ENCODE measurements at places on chromosomes 7 and 10.
A peak's percentile ranks its signal among the peaks of the same experiment; 100 is the strongest.

DNA sequence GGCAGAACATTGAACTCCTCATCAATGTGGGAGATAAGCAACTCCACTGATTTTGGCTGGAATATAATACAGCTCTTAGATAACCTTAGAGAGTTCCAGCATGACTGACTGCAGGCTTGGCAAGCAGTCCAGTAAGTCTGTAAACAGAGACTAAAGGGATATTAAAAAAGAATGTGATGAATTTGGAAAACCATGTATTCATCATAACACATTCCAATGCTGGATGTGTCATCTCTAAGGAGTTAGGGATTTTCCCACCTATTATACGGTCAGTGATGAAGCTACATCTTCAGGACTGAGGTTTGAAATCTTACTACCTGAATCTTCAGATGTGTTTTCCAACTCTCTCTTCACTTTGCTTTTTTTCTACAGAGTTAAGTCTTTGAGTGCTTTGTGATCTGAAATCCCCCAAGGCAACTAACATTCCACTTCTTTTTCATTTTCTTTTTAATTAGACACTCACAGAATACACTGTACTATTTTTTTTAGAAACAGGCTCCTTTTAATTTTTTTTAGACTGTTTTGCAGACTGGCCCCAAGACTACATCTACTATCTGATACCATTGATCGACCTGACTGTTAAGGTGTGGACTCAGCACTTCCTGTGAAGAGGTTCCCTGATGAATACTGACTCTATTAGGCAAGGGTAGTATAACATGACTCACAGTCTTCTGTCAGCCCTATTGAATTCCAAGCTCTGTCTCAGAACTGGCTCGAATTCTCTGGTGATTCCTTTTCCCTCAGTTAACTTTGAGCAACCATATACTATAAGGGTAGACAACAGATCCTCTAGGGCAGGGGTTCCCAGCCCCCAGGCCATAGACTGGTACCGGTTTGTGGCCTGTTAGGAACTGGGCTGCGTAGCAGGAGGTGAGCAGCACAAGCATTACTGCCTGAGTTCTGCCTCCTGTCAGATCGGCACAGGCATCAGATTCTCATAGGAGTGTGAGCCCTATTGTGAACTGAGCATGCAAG is 678.2 kb downstream of the GRM8 start:
- DNase-seq = peak; percentile 20

- DNase-seq = no peak
Observed at GRCh38 chr7:117251687-117252086, 71.2 kb downstream of the WNT2 start.

DNA sequence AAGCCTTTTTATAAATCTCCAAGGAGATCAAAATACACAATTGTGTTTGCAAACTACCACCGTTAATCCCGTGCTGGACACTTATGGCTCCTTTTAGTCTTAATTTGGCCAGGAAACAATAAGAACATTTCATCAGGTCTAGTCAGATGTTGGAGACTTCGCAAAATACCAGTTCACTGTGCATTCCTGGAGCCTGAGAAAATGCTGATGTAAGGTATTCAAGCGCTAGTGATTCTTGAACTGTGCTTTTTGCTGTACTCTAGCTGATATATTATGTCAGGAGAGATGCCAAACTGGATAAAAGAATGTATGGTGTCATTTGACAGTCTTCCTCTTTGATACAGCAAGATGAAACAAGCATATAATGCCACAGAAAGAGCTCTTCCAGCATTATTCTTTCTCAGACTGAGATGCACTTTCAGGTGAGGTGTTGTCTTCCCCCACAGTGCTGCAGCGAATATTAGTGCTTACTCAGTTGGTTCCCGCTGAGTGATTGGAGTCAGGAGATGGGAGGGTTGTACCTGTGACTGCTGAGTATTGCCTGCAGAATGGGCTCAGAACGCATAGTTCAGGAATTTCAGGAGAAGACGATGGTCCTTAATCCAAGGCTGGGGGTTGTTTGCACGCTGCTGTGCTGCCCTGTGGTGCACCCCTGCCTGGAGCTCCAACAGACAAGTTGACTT is 59.2 kb downstream of the OGDH start:
- no peak for DNase-seq

- DNase-seq = no peak
Observed at GRCh38 chr7:39035156-39035555, 57.4 kb downstream of the POU6F2 start.
